ENCODE measurements at places on chromosomes 1 and 21.
A peak's percentile ranks its signal among the peaks of the same experiment; 100 is the strongest.

- DNase-seq = no peak
These were observed 32.6 kb downstream of the B3GALT5 start for GRCh38 chr21:39645331-39645730.

DNA sequence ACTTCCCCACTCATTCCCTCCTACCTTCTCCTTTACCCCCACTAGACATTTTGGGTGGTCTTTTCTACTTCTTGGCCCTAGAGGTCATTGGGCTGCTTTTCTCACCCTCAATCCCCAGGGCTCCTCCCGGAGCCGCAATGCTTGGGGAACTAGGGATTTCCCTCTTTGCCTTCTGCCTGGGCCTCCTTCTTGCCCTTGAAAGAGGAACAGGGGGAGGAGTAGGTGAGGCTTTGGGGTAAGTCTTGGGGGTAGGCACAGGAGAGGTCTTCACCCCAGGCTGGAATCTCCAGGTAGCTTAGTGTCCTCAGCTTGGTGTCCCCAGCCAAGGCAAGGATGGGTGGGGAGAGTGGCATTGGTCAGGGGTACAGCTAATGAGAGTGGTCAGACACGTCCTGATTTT is 56.2 kb upstream of the EPS8L3 start:
- DNase-seq = no peak

DNA sequence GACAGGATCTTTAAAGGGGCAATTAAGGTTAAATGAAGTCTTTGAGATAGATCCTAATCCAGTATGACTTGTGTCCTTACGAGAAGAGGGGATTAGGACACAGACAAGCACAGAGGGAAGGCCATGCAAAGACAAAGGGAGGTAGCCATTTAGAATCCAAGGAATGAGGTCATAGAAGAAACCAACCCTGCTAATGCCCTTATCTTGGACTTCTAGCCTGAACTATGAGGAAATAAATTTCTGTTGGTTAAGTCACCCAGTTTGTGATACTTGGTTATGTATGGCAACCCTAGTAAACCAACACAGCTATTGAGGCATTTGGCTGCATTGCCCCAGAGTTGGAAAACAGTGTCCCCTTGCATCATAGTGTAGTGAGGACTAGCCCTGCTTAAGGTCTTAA is 121.3 kb downstream of the MAST2 start:
- no peak for DNase-seq

- no peak for DNase-seq
These were observed 977 bp downstream of the TRAF3IP3 start for GRCh38 chr1:209756615-209757445.

- peak; percentile 4 for DNase-seq
These were observed 247.0 kb downstream of the KCNT2 start for GRCh38 chr1:196361112-196361714.

DNA sequence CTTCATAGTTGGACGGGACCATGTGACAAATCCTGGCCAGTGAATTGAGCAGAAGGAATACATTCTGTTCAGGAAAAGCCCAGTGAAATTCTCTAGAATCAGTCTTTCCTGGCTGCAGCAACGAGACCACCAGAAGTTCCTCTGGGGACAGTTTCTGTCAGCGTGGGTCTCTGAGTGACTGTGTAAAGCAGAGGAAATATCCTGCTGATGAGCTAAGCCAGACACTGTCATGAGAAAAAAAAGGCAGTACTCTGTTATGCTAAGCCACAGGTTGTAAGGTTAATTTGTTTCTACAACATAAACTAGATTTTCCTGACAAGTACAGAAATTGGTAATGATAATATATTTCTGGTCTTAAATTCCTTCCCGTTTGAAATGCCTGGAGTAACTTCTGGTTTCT is 664.4 kb downstream of the LMO4 start:
- DNase-seq = no peak
